ENCODE measurements at places on chromosomes 13 and 19.

GRCh38 chr13:112743451-112744167, 53.8 kb downstream of the ATP11A start:
- no peak for DNase-seq

DNA sequence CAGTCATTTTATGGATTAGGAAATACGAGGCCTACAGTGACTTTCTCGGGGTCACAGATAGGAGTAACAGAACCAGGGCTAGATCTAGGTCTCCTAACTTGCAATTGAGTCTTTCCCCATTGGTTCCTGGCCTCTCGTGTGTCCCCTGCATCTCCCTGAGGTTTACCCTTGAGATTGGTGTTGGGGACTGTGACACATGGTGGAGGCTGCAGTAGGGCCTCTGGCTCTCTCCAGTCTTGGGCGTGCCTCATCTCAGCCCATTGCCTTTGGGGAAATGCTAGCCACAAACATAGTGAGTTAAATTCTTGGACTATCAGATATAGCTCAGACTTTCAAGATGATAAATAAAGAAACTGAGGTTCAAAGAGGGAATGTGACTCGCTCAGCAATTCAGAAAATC, 212.1 kb downstream of the KCNRG start:
- DNase-seq = no peak

DNA sequence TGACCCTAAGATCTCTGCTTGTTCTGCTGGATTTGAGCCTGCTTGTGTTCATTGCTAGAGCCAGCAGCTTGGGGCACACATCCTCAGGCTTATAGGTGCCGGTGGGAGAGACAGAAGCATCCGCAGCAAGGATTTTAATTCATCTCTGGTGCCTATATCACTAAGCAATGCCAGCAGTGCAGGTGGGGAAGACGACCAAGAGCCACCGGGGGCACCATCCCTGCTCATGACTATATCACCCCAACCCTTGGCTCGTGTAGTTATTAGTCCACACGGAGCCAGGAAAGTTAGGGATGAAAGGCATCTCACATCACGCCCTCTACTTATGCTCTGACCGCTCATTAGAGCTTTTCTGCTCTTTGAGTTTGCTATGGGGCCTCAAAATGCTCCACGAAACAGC, 298.2 kb downstream of the DCLK1 start:
- DNase-seq = no peak

GRCh38 chr13:46908501-46908900, 11.6 kb upstream of the HTR2A start:
- no peak for DNase-seq

DNA sequence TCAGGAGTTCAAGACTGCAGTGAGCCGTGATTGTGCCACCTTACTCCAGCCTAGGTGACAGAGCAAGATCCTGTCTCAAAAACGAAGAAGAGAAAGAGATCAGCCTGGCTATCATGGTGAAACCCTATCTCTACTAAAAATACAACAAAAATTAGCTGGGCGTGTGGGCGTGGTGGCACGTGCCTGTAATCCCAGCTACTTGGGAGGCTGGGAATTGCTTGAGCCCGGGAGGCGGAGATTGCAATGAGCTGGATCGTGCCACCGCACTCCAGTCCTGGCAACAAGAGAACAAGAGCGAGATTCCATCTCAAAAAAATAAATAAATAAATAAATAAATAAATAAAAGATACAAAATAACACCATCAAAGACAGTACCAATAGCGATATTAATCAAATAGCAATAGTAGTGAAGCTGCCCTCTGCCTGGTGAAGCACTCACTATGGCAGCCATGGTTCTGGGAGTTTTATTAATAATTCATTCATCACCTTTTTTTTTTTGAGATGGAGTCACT, 53.9 kb downstream of the NFIC start:
- no peak for DNase-seq

- no peak for DNase-seq
Observed at GRCh38 chr19:39934584-39935363, at the start of gene FCGBP. Gene FCGBP, minus strand, starts transcription at chr19:39934634.

DNA sequence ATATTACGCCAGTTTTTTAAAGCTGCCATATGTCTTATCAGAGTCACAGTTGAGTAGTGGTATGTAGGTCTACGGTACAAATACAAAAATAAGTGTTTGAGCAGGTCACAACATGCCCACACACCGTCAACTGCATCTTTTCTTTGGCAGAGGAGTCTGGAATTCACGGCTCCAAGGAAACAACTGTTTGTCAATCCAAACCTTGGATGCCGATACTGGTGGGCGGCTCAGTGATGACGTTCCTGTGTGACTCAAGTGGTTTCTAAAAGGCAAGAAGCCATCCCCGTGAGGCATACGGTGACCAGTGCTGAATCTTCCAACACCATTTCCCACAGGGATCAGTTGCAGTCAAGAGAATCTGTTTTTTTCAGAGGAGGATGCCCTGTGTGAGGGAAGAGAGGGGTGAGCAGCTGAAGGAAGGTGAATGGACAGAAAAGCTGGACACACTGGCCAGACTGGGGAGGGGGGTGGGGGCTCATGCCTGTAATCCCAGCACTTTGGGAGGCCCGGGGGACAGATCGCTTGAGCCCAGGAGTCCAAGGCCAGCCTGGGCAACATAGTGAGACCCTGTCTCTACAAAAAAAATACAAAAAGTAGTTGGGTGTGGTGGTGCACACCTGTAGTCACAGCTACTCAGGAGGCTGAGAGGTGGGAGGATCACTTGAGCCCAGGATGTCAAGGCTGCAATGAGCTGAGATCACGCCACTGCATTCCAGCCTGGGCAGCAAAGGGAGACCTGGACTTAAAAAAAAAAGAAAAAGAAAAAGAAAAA, 22.8 kb upstream of the CEBPG start:
- no peak for DNase-seq

GRCh38 chr13:113869263-113869662, 5.4 kb upstream of the GAS6 start:
- no peak for DNase-seq

DNA sequence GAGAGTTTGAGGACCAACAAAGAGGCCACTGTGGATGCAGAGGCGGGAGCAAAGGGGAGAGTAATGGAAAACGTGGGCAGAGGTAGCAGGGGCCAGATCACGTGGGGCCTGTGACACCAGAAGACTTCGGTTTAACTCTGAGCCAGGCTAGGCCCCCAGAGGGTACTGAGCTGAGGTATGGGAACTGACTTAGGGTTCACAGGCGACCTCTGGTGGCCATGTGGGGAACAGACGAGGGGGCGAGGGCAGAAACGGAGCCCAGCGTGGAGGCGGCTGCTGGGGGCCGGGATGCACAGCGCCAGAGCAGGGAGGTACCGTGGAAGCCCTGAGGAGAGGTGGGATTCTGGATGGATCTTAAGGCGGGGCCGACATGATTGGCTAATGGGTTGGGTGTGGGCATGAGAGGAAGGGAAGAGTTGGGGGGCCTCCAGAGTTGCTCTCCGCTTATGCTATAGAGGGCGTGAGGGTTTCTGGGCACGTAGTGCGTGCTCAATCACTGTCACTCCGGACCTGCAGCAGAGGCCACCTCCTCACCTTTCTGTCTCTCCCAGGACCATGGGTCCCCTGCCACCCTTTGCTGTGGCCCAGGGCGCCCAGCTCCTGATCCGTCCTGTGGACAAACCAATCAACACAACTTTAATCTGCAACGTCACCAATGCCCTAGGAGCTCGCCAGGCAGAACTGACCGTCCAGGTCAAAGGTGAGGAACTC, 13.7 kb downstream of the PVR start:
- no peak for DNase-seq

- no peak for DNase-seq
Observed at GRCh38 chr19:40703029-40703755, 12.7 kb upstream of the NUMBL start.

GRCh38 chr13:112793545-112794445, 104.0 kb downstream of the ATP11A start:
- no peak for DNase-seq

- no peak for DNase-seq
Observed at GRCh38 chr13:76398425-76398824, 487.8 kb downstream of the KCTD12 start.

- DNase-seq = no peak
Observed at GRCh38 chr13:24304620-24305019, 4.8 kb upstream of the C1QTNF9 start.

DNA sequence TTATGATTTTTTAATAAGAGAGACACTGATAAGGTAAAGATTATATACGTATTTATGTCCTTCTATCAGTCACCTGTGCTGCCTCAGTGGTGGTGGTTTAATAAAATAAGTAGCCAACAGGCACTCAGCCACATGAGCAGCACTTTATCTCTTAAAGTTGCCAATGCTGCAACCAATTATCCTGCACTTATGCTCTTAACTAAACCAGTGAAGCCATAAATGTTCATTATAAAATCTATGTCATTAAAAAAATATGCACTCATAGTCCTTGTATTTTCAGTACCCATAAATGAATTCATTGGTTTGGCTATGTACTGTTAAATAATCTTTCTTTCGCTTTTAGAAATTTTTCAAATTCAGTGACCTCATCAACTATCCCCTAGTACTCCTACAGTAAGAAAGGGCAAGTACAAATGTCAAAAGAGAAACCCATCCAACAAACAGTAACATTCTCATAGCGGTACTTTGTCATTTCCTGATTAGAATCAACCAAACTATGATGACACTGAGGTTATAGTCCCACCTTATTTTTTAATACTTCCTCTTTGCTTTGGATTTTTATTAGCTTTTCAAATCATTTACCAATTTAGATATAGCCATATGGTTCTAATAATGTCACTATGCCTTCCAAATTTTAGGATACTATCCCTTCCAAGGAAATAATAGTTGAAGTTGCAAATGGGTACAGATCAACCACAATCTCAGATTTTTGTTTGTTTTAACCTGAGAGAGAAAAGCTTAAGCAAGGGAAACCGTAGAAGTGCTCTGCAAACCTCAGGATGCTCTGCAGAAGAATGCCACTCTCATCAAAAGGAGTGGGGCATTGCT, 190.9 kb downstream of the KLF12 start:
- no peak for DNase-seq

- no peak for DNase-seq
Observed at GRCh38 chr13:43787518-43787891, 733 bp upstream of the ENOX1 start.

DNA sequence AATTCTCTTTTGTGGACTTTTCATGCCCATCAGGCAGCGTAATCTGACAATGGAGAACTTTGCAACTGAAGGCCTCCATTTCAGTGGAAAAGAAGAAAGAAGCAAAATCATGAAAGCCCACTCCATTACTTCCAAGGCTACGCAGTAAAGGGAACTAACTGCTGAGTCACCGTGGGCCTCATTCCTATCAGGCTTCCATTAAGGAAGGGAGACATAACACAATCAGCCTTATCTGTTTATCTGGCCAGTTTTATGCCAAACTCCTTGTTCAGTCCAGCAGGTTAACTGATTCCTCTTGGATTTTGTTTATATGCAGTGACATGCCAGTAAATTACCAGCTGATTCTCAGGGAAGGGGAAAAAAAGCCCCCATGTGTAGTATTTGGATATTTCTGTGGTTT, 56.8 kb upstream of the KATNAL1 start:
- DNase-seq = no peak

GRCh38 chr13:44819772-44820171, 169.5 kb downstream of the NUFIP1 start:
- DNase-seq = no peak

DNA sequence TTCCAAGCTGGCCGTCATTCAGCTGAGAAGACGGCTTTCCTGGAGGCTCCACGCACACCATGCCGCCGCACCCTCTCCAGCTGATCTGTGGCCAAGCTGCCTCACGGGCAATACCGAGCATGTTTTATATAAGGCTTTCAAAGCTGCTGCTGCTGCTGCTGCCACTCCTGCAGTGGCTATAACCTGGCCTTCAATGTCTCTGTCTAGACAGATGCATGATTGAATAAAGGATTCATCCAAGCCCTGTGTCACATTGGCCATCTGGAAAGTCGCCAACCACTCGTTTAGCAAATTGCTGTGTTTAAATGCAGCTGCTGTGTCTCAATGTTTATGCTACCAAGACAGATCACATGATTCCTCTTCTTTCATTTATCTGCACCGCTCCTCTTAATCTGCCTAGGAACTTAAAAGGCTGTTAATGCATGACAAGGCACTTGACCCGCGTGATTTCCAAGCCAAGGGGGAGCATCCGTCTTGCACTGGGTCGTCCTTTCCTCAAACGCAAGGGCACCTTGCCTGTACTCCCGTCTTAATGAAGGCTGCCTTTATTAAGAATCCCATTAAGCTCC, 114.3 kb downstream of the TEX26 start:
- peak; percentile 33 for DNase-seq

GRCh38 chr19:53365134-53365898, at the start of gene ZNF525:
Gene ZNF525, plus strand, starts transcription at chr19:53365705. Its CDS starts 6,577 bp downstream, at chr19:53372282.
- DNase-seq = peak; percentile 80

- DNase-seq = peak; percentile 58
Observed at GRCh38 chr19:47210689-47211316, 20.2 kb downstream of the BBC3 start.

DNA sequence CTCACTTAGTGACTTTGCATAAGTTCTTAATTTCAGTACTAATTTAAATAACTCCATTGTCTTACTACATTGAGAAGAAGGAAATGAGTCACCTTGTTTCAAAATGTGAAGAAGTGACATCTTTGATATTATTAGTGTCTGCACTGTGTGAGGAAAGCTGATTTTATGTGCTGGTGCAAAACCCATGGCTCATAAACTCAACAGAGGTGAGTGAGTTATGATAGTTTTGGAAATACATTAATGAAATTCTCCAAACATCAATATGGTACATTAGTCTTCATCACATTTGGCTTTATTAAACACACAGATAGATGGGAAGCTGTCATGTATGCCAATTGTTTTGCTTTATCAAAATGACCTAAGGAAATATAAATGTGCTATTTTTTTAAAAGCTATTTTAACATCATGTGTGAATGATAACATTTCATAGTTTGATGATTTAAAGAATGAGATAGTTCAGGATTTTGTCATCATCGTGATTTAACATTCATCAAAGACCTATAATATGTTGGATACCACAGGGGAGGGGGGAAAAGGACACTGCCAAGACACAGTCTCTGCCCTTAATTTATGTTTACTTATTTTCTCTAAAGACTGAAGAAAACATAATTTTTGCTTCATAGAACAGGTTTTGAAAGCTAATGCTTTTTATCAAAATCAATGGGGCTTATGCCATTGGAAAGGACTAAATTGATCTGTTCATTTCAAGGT, 902.3 kb upstream of the SLITRK1 start:
- no peak for DNase-seq

DNA sequence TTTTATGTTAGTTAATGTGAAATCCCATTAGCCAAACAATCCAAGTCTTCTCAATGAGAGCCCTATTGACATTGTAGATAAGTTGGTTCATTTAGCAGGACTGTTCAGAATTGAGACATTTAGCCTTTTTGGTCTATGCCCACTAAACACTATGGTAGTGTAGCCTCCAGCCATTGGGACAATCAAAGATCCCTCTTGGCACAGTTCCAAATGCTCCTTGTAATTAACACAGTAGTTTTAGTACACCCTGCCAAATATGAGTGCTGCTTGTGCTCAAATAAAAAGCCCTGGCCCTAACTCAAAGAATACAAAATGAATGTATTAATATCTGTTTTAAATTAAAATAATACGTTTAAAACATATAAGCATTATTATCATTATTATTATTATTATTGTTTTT, 15.4 kb upstream of the FAM216B start:
- no peak for DNase-seq

DNA sequence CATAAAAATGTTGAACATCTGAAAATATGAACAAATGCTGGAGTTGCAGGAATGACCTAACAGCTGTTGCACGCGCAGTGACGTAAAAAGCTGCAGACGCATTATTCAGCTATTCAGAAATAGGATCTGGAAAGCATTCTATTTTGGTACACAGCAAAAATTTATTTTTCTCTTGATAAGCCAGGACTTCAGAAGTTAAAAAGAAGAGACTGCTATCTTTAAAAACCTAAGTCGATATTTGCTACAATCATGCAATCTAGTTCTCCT, 36.9 kb upstream of the STARD13 start:
- no peak for DNase-seq

Data from globus pallidus (tissue), 1 donor.